ENCODE measurements at places on chromosomes 6 and 20.

GRCh38 chr20:47355489-47356219, 845 bp downstream of the ZMYND8 start:
- peak; percentile 40 for DNase-seq

DNA sequence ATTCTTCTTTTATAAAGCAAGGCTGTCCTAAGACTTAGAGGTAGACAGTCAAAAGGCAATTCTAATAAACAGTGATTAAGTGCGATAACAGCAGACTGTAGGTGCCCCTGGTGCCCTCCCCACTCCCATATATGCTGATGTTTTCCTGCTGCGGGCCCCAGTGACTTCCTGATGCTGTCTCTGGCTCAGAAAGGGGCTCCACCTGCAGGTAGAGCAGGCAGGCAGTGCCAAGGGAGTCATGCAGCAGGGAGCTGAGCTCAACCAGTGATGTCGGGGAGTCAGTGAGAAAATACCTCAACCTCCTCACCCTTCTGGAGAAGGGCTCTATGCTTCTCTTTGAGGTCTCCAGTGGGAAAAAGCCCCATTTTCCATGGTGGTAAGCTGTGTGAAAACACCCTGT, 126.7 kb upstream of the SSTR4 start:
- DNase-seq, result no peak

- no peak for DNase-seq
Observed at GRCh38 chr6:56245903-56246351, 1.5 kb downstream of the COL21A1 start.

DNA sequence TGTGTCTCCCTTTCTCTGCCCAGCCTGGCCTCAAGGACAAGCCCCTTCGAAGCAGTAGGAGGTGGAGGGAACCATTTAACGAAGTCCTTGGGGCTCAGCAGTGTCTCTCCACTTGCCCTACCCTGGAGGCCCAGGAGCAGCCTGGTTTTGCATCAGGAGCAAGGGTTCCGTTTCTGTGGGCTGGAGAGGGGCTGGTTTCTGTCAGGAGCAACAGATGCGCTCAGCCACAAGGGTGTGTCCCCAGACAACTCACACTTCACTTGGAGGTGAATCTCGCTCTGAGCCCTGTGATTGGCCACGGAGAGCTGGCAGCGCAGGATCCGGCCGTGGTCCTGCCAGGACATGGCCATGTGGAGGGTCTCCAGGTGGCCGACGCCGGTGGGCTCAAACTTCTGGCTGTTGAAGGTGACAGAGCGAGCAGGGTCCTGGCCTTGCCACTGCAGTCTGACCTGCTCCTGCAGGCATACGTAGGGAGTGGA, 6.9 kb downstream of the SIGLEC1 start:
- no peak for DNase-seq

DNA sequence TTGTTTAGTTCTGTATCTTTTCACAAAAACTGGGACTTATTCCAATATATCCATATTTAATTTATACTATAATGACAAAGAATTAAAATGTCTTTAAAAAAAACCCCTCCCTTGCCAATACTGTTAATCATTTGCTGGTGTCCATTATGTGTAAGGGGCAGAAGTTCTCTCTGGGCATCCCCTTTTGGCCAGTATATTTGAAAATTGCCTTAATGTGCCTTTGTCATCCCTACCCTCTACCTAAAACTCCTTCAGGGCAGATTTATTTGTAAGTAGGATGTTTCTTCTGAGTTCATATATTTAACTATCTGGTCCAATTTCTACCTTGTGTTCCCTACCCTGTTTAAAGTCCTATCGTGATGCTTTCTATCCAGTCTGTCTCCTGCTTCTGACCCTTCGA, 62.9 kb downstream of the ARHGAP18 start:
- no peak for DNase-seq

GRCh38 chr6:145086197-145086596, 649.1 kb downstream of the EPM2A start:
- DNase-seq, result no peak

- no peak for DNase-seq
Observed at GRCh38 chr6:119738425-119738824, 388.9 kb upstream of the MAN1A1 start.

- DNase-seq, result no peak
Observed at GRCh38 chr6:98747273-98747672, 87.1 kb upstream of the POU3F2 start.

DNA sequence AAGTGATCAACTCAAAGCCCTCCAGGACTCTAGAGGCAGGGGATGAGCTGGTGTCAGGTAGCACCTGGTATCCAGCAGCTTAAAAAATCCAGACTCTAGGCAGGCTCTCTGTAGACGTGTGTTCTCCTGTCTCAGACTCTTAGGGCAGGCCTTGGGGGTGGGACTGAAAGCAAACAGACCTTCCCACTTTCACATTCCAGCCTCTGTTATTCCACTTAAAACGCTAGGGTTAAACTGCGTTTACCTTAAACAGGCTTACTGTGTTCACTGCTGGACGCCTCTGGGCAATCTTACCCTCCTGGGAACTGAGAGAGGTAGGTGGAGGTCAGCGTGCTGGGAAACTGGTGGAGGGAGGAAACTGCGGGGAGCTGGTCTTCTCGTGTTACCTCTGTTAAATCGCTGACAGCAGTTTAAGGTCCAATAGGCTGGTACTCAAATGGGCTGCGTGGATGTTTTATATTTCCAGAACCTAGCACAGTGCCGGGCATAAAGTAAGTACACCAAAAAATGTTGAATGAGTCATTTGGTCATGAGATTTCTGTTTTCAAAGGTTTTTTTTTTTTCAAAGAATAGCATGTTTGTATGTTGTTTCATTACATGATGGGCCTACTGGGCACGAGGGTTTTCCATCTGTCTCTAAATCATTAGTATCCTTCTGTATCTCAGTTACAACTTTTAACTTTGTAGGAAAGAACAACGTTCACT, at the start of gene GCNT2:
Gene GCNT2, plus strand, starts transcription at position 248 of the 705 bp plus-strand sequence. CDS start 7,561 bp downstream, outside the sequence.
- no peak for DNase-seq

DNA sequence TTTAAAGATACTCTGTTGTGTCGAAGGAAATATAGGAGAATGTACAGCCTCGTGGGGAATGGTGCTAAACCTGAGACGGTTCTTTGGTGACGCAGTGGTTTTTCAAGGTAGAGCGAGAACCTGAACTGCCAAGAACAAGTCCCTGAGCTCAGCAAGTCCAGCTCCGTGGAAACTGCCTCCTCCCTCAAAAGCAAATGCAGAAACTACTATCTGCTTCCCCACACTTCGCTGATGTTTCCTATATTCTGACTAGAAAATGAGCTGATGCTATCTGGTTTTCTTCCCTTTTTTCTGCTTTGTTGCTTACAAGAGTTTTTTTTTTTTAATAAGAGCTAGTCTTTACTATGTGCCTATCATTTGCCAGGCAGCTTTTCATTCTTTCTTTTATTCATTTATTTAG, 85.3 kb upstream of the LY86 start:
- DNase-seq, result no peak

DNA sequence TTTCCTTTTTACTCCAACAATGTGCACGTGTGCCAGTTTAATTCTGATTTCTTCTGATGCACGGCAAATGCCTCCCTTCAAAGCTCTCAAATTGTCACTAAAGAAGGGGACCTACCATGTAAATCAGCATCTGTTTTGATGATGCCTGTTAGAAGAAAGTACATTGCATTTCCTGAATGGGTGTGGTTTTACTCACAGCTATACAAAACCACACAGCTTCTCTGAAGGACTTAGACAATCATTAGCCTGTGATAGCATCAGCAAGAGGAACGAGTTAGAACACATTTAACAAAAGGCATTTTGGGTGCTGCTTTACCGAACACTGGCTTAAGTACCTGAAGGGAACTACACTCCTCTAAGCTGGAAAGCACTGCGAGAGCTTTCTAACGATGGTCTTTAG, 109.4 kb downstream of the ATXN1 start:
- DNase-seq, result no peak

DNA sequence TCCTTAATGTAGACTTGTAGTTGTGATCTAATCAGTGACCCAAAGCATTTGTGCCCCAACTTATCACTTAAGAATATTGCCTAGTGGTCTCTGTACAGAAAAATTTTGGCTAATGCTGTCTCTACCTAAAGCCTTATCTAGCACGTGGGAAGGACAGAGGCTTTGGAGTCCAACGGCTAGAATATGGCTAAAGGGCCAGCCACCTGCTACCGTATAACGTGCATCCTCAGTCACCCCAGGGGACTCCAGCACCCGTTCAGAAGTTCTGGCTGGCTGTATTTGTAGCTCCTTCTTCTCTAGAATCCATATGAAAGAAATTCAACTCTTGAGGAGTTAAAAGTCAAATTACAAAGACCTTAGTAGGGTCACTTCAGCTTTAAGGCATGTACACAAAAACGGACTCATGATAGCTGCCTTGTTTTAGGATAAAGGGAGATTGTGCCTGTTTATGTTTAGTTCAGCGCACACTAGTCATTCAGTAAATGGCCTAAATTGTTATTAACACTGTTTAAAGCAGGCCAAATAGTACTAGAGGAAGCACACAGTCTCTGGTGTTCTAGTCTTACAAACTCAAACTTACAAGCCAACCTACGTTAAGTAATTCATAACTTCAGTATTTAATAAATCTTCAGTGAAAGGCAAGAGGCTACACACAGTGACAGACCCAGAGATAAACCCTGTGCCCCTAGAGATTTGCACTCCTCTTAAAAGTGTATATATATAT, 407.5 kb upstream of the PLCB4 start:
- DNase-seq, result no peak

GRCh38 chr6:93278241-93278640, 141.1 kb downstream of the EPHA7 start:
- DNase-seq, result no peak

DNA sequence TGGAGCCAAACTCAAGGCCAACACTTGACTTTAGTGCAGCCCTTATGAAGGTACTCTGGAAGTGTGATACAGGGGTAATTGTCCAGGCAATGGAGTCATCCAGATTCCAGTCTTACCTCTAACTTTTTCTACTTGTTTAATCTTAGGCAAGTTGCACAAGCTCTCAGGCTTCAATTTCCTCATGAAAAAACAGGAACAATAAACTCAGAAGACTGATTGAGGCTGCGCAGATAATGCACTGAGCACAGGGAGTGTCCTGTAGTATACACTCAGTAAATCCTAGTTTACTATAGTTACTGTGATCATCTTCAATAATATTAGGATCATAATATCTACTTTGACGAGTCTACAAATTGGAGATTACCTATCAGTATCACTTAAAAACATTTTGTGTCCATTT, 127.5 kb upstream of the SMLR1 start:
- no peak for DNase-seq

- DNase-seq, result no peak
Observed at GRCh38 chr20:6265204-6265904, 142.5 kb upstream of the FERMT1 start.

All from B cell (primary cell).